ENCODE measurements at places on chromosomes 2 and 18.

DNA sequence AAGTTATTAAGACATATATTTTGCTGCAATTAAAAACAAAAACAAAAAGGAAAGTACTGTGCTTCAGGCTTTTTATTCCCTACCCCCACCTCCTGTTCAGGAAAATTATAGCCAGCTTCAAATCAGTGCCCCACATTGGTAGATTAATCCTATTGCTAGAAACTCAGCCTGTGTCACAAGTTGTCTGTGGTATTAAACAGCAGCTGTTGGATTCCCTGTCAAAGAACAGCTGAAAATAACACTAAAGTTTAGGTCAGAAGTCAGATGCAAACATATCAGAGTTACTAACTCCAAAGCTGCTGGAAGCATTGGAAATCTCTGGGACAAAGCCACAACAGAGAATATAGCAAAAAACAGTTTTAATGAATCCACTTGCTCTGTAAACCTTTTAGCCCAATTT, 818 bp upstream of the CCDC141 start:
- DNase-seq, result no peak

- DNase-seq, result no peak
These were observed 126.0 kb downstream of the ZNF532 start for GRCh38 chr18:58990720-58991119.

- no peak for DNase-seq
These were observed 548.6 kb downstream of the LRP1B start for GRCh38 chr2:141582213-141582612.

GRCh38 chr2:188089901-188090300, 201.8 kb upstream of the GULP1 start:
- no peak for DNase-seq

DNA sequence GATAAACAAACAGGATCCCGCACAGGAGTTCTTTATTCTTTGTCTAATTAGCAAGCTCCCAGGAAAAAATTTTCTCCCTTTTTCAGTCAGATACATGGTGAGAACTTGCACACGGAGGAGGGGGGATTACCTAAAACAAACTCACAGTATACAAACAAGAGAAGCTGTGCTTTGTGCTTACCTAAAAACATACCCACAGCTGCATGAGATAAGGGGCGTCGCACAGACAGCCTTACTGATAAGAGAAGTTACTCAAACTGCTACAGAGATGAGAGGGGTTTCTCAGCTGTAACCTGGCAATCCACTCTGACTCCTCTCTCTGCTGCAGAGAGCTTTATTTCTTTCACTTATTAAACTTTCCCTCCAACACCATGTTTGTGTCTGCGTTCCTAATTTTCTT, 32.9 kb upstream of the ST3GAL5 start:
- no peak for DNase-seq

DNA sequence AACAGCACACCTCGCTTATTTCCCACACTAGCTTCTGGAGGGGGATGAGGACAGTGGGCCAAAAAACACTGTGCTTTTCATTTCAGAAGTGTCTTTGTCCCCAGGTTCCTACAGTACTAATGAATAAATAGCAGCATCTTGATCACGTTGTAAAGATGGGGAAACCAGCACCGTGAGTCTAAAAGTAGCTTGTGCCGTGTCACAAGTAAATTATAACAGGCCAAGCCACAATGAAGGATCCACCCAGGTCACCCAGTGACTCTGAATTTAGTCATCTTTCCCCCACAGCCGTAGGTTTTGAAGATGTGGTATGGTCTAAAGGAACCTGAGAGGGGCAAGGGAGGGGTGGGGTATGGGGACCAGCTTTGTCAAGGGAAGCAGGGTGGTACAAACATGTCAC, 8.8 kb downstream of the FZD7 start:
- no peak for DNase-seq

DNA sequence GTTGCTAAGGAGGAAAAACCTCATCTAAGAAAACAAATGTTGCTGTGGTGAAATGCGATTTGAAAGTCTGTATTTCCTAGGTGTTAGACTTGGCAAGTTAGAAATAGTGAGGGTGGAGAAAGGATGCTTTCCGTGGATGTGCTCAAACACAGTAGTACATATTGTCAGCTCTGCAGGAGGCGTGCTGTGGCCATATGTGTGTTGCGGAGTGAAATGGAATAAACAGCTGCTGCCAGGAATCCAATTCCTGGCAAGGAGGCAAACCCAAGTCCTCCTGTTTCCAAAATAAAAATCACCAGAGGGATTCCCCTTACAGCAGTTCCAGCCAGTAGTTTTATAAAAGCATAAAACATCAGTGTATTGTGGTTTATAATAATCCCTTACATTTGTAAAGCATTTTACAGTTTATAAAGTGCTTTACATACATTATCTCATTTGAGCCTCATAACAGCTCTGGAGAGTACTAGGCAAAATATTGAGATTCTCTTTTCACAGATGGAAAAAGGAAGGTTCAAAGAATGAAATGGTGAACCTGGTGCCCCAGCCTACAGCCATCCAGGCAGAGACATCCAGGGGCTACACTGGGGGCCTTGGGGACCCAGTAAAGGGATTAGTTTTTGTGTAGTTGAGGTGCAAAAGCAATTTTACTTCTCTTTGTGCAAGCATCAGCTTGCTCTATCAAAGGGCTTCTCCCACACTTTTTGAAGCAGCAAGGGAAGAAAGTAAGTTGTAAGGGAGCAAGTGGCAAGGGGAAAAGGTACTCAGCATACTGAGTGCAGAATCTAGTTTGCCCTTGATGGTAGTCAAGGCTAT, 206.0 kb downstream of the AGPS start:
- no peak for DNase-seq

- DNase-seq, result no peak
These were observed 3.1 kb downstream of the EGR4 start for GRCh38 chr2:73290049-73290839.

GRCh38 chr2:224545884-224546644, 39.1 kb downstream of the CUL3 start:
- DNase-seq, result no peak

DNA sequence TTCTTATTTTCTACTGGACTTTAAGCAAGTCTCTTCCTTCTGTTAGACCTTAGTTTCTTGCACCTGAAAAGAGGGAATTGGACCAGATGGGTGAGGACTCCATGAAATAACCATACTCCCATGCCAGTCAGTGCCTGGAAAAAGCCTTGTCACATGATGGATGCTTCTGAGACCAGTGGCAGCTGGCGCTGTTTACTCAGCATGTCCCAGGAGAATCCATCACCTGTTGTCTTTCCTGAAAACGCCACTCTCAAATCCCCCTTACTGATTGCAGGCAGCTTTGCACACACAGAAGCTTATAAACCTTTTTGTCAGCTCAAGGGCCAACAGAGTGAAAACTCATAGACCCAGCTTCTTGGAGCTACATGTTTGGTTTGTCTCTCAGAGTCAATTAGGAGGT, 117.6 kb downstream of the POLE4 start:
- DNase-seq, result no peak

- no peak for DNase-seq
These were observed 120.3 kb downstream of the BCL11A start for GRCh38 chr2:60433018-60433596.
